Panc1 (cell line): ENCODE measurements at places on chromosomes 1 and 21.

- H3K27ac ChIP-seq: no peak overlapping the region
- H3K36me3 ChIP-seq: no peaks in the 10 kb centered on the region
- no peak overlapping the region for H3K4me3 ChIP-seq
- DNase-seq: no peak
- no peaks in the 10 kb centered on the region; the same call in 1 of the 2 replicates for H3K27me3 ChIP-seq
Observed at GRCh38 chr1:181206513-181206912, 118.0 kb downstream of the IER5 start.

DNA sequence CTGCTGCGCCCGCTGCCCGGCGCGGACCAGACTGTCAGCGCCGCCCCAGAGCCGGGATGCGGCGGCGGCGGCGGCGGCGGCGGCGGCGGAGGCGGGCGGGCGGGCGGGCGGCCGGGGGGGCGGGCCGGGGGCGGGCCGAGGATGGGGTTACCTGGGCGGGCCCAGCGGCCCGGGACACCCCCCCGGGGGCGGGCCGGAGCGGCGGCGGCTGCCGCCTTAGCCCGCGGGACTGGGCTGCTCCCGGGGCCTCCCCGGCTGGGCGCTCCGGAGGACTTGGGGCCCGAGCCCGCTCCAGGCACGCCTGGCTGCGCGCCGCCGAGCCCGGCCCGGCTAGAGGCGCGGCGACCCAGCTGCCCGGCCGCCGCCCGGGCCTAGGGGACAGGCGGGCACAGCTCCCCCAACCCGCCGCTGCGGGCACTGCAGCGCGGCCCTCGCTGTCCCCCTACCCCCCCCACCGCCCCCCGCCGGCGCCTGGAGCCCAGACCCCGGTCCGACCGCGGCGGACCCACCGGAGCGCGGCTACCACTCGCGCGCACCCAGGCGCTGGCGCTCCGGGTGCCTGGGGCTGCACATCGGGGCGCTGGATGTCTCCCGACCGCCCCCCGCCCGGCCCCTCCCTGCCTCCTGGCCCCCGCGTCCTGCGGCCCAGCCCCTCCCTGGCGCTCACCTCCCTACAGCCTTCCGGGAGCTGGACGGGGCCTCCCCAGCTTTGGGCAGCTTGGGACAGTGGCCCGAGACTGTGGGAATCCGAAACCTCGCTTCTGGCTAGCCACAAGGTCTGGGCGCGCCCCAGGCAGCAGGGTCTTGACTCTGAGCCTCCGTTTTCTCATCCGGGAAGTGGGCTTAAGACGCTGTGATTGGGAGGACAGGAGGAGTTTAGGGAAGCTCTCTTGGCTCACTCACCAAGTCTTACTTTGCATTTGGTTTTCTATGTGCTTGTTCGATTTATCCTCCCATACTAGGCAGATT lies at the start of gene WNT4:
Gene WNT4 (minus strand): TSS at position 33 of the 969 bp plus-strand sequence. CDS start 175 bp downstream, outside the sequence.
- H3K27me3 ChIP-seq: no peaks in the 10 kb centered on the region
- no peaks in the 10 kb centered on the region for H3K36me3 ChIP-seq
- no peak for DNase-seq

DNA sequence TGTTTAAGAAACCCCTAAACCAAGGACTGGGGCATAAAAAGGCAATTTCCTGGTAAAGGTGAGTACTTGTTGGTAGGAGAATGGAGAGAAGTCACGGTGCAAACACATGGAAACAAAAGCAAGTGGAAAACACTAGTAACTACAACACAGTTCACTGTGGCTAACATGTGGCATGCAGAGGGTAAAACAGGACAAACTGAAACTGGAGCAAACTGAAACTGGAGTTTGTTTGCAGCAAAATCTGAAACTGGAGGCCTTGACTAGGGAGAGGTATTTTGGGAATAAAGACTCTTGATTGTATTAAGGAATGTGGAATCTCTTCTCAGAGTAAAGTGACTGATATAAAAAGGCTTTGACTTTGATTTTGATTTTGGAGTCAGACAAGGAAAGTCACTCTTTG lies 376.3 kb upstream of the PRMT6 start:
- no peaks in the 10 kb centered on the region for H3K27me3 ChIP-seq
- no peaks in the 10 kb centered on the region for H3K4me1 ChIP-seq
- no peak overlapping the region for H3K27ac ChIP-seq
- no peak for DNase-seq
- no peak overlapping the region for H3K4me3 ChIP-seq

DNA sequence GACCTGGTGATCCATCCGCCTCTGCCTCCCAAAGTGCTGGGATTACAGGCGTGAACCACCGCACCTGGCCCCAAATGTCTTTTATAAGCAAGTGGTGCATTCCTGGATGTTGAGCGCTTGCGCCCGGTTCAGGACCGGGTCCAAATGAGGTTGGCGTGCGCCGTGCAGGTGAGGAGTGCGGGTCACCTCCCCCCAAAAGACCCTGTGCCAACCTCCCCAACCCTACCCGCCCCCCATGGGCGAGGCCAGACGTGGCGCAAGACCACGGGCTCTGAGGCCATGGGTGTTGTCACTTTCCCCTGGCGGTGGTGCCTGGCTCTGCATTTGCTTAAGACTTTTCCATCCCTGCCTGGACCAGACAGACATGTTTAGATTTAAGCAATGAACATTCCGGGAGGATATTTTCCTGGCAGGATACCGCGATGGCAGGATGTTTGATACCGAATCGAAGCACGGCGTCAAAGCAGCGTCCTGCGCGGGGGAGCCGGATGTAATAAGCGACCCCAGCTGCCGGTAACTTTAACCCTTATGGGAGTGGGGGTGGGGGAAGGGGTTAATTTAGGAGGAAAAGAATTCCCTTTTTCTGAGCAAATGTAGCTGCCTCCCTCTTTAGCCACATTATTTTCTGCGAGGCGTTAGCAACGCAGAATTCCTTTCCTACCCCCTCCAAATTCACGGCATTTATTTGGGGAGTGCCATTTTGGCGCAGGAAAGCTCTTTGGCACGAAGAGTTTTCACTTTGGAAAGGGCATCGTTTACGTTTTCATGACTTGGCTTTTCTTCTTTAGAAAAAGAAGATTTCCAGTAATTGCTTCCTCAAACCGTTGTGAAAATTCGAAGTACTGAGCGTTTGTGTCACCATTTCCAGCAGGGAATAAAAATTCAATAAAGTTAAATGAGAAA lies 27.8 kb upstream of the RNF187 start:
- H3K4me3 ChIP-seq: peak overlapping the region; percentile 49
- peaks cover 3% of the 10 kb centered on the region; the same call in 1 of the 2 replicates for H3K27me3 ChIP-seq
- peaks cover 6% of the 10 kb centered on the region for H3K36me3 ChIP-seq
- DNase-seq: no peak

DNA sequence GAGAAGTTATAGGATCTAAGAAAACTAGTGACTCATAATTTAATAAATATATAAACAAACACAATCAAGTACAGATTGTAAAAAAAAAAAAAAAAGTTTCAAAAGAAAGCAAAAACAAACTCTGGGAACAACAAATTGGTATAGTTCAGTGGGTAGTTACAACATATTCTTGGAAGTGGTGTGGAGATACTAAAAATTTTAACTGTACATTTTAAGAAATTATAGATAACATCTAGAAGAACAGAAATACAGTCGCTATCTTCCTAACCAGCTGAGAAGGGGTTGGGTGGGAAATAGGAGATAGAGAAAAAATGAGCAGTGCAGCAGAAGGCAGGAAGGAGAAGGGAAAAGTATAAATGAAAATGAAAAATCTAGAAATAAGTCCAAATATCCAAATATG lies 70.5 kb downstream of the LRRC8C start:
- no peak overlapping the region for H3K4me3 ChIP-seq
- no peaks in the 10 kb centered on the region for H3K36me3 ChIP-seq
- H3K4me1 ChIP-seq: no peaks in the 10 kb centered on the region; the same call in 1 of the 2 replicates
- no peaks in the 10 kb centered on the region for H3K27me3 ChIP-seq

DNA sequence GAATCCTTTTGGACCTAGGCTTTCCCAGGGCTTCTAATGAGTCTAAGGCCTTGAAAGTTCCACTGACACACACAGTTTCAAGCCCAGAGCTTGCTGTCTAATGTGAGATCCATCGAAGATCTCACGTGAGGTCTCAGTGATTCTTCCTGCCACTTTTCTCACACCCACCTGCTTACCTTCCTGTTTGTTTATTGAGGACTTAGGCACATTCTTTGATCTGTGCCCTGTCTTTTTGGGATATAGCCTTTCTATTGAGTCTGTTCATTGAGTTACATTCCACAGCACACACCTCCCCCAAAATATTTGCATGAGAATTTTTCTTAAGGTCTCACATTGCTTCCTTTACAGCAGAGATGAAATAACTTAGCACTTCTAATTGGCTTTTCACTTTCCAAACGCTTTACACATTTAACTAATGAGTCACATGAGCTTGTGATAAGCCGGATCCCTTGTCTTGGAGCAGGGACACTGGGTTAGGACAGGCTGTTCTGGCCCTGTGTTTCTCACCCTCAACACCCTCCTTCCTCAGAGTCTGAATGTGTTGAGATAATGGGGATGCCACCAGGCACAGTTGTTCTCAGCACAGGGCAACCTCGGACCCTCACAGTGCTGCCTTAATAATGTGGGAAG lies 288.3 kb downstream of the TM2D1 start:
- no peak overlapping the region for H3K27ac ChIP-seq
- no peaks in the 10 kb centered on the region for H3K4me1 ChIP-seq
- H3K27me3 ChIP-seq: no peaks in the 10 kb centered on the region

GRCh38 chr1:72278461-72278860 lies 3.9 kb downstream of the NEGR1 start:
- no peak overlapping the region for H3K27ac ChIP-seq
- DNase-seq: no peak
- peaks cover 10% of the 10 kb centered on the region; the same call in 1 of the 2 replicates for H3K4me1 ChIP-seq
- H3K27me3 ChIP-seq: no peaks in the 10 kb centered on the region

DNA sequence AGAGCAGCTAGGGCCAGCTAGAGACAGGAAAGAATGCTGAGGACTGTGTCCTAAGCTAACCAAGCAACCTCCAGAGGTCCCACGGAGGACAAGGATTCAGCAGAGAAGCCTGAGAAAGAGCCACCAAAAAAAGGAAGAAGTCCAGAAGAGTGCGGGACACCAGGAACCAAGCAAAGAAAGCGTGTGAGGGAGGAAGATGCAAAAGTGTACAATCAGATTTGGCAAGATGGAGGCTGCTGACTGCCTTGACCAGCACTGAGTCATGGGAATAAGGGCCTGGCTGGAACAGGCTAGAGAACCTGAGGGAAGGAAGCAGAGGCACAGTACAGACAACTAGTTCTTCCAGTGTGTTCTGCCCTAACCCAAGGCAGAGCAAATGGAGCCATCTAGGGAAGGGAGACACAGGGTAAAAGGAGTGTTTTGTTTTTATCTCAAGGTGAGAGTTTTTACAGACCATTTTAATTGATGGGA lies 18.5 kb downstream of the TP53BP2 start:
- DNase-seq: no peak
- no peaks in the 10 kb centered on the region for H3K27me3 ChIP-seq
- peaks cover 7% of the 10 kb centered on the region for H3K4me1 ChIP-seq
- H3K27ac ChIP-seq: no peak overlapping the region

- peak overlapping the region; percentile 81 for H3K27ac ChIP-seq
- no peaks in the 10 kb centered on the region for H3K27me3 ChIP-seq
- no peaks in the 10 kb centered on the region for H3K36me3 ChIP-seq
- peaks cover 9% of the 10 kb centered on the region; the same call in 1 of the 2 replicates for H3K4me1 ChIP-seq
Observed at GRCh38 chr1:32351399-32352238, 10.7 kb downstream of the FAM229A start.

DNA sequence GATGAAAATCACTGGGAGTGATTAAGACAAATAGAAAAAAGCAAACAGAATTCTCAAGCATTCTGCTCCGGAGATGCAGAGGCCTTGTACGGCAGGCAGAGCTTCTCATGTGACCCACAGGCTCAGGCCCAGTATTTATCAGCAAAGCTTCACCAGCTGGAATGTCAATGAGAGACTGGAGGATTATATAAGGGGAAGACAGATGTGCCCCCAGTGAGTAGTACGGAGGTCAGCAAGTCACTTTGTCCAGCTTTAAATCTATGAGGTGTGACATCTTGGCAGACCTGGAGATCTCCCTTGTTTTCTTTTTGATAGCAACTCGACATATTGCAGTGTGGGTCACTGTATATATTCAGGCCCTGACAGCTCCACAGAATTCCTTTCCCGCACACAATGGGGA lies 106.8 kb downstream of the HHIPL2 start:
- DNase-seq: no peak
- H3K4me1 ChIP-seq: no peaks in the 10 kb centered on the region
- H3K27ac ChIP-seq: no peak overlapping the region
- H3K36me3 ChIP-seq: no peaks in the 10 kb centered on the region
